Progenitor cell of endocrine pancreas (in vitro differentiated cells): ENCODE measurements at places on chromosomes 2 and 18. TPM values are rescaled to one million over a fixed set of nuclear protein-coding genes. Genes with fewer than 3 reads are reported as not detected.

LINC00305 gene
- total RNA-seq, result 0.71 and 1.6 TPM in 2 replicates

CYP1B1 gene
- total RNA-seq, result 1.1 and 1.6 TPM in 2 replicates

FSHR gene
- total RNA-seq, result 0.44 and 0.74 TPM in 2 replicates

DNA sequence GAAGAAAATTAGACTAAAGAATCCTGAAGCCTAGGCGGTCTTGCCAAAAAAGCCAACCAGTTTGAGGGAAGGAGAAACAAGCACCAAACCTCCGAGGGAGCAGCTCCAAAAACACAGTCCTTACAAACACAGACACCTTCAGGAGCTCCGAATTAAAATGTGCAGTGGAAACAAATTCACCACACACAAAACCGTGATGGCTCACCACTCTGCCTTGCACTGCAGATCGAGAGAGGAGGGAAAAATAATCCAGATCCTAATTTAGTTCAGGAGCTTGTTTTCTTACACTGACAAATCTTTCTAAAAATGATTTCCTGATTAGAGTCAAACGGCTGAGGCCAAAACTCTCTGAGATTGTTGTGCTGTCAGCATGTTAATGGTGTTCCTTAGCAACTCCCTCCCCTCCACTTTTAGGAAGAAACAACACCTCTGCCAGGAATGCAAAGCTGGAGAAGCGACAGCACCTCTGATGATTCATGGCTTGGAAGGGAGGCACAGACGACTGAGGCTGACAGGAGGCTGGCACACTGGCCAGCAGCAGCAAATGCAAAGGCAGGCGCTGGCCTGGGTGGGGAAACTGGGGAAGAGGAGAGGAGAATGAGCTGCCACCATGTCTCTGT is 249.4 kb upstream of the KLHL29 start:
- DNase-seq, result no peak

SFTPB gene
- not detected in 2 replicates for total RNA-seq
